ENCODE measurements at places on chromosomes 5 and 9.

DNA sequence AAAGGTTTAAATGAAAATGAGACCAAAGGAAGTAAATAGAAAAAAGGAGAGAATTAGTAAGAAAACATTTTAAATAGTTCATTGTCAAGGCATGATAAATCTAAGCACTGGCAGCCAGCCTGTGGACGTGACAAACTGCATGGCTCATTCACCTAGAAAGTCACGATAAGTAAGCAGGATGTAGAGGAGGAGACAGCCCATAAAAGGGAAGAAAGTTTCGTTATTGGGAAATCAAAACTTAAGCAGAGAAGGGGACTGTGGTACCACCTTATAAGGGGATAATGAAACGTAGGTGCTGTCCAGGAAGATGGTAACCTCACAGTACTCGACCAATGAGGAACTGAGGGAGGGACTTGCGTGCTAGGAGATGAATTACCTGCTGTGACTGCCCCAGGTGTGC is 494.5 kb upstream of the GRAMD2B start:
- DNase-seq: no peak

GRCh38 chr5:131987251-131987650 is 24.2 kb downstream of the ACSL6 start:
- no peak for DNase-seq

DNA sequence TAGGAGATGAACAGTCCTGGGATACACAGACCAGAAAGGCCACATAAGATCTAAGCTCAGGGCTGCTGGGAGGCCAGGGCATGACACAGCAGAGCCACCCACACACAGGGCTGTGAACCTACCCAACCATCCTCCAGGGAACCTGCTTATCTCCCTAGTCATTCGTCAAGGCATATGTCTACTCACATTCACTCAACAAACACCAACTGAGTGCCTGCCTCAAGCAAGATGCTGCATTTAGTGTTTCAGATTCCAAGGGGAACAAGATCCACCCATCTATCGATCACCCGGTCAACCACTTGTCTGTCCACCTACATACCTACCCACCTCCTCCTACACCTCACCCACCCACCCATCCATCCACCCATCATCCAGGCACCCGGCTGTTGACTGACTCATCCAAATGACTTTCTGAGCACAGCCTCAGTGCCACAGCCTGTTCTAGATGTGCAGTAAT is 1.9 kb downstream of the DPM2 start:
- DNase-seq: no peak

GRCh38 chr5:113507601-113508000 is 5.9 kb upstream of the YTHDC2 start:
- no peak for DNase-seq

DNA sequence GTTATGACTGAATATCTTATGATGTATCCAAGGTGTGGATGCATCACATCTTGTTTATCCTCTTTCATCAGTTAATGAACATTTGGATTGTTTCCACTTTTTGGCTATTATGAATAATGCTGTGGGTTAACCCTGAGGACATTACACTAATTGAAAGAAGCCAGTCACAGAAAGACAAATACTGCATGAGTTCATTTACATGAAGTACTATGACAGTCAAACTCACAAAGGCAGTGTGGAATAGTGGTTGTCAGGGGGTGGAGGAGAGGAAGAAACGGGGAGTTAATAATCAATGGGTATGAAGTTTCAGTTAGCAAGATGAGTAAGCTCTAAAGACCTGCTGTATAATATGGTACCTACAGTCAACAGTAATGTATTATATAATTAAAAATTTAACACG is 409.4 kb upstream of the CTNND2 start:
- no peak for DNase-seq

DNA sequence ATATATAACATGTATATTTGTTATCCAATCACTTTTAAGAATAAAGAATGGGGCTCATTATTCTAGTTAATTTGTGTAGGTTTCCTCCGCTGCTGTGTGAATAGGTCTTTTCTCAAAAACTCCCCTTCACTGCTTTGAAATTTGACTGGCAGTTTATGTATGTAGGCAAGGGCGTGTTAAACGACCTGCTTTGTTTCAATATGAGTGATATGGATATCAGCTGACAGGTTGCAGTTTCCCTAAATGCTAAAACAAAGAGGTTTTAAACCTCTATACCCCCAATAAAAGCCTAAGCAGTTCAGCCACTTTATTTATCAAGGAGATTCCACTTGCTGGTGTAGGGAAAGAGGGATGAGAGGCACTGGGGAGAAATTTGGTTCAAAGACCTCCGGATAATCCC is 159.6 kb downstream of the TMEM167A start:
- no peak for DNase-seq

DNA sequence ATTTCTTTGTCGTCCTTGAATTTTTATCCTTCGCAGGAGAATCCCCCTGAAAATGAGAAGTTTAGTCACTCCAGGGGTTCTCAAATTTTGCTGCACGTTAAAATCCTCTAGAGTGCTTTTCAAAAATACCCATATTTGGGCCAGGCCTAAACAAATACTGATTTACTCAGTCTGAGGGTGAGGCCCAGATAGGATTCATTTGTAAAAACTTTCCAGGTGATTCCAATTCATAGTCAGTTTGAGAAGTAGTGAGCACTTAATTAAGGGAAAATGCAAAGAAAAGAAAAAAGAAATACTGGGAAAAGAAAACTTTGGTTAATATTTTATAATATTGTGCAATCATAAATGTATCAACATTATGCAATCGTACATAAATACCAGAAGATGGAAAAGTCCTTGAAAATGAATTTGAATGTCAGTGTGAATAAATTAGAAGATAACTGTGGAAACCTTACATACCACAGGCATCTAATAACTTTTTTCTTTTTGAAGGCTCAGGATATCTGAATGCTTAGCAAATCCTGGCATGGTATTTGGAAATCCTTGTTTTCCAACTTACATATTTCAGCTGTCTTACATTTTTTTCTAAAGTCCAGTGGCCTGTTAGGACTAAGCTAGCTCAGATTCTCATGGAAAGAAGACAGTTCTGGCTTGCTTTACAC is 116.5 kb upstream of the DAPK1 start:
- DNase-seq: no peak

DNA sequence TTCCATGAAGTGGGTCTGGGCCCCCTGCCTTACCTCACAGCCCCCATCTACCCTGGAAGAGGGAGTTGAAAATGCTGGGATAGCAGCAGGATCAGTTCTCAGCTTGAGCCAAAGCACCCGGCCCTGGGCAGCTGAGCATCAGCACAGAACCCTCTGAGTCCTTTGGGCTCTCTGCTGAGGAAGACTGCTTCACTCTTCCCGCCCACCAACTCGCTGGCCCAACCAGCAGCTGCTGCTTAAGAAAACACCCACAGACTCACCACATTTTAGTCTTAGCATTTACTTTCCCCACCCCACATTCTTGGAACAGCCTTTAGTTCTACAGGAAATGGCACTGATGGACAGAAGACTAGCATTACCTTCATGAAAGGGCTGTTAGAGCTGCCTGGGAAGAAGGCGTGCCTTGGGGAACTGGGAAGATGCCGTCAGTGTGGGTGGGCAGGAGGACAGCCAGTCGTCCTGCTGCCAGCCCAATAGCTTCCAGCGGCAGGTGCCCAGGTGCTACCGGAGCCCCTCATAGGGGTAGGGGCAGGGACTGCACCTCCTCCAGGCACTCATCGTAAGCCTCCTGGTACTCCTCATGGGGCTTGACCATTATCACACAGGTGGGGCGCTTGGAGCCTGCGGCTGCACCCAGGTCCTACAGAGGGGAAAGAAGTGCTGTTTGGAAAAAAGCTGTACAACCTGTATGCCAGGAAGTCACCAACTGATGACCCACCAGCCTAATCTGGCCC is 4.3 kb downstream of the NHP2 start:
- DNase-seq: no peak

DNA sequence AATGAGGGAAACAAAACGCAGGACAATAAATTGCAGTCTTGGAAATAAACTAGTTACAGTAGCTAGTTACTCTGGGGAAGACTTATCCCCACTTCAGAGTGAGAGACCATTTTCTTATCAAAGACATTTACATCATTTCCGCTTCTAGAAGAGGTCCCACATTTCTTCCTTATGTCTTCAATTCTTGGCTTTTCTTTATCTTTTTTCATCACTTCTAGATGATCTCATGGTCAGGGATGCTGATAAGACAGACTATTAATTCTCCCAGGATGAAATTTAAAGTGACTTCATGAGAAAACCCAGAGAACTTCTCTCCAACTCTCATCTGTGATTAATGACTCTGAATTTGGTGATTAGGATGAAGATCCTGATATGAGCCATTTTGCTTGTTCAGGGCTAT is 229.1 kb downstream of the MTRR start:
- no peak for DNase-seq

GRCh38 chr9:137383081-137383783 is 39.7 kb downstream of the EXD3 start:
- peak; percentile 20 for DNase-seq

DNA sequence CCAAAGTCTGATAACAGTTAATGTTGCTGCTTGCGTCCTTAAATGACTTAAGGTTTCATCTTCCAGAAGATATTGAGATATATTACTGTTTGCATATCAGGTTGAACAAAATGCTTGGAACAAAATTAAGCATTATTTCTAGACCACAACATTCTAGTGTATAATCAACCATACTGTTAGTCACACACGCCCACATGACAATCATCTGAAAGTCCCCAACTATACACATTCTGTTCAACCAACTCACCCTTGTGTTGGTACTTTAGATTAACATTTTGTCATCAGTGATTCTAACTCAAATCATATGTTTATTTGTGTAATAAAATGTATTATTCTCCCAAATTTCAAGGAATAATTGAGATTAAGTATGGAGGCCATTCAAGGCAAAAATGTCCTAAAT is 47.3 kb downstream of the LURAP1L start:
- DNase-seq: no peak

- DNase-seq: no peak
Observed at GRCh38 chr9:28270156-28270555, 696.9 kb upstream of the C9orf72 start.

DNA sequence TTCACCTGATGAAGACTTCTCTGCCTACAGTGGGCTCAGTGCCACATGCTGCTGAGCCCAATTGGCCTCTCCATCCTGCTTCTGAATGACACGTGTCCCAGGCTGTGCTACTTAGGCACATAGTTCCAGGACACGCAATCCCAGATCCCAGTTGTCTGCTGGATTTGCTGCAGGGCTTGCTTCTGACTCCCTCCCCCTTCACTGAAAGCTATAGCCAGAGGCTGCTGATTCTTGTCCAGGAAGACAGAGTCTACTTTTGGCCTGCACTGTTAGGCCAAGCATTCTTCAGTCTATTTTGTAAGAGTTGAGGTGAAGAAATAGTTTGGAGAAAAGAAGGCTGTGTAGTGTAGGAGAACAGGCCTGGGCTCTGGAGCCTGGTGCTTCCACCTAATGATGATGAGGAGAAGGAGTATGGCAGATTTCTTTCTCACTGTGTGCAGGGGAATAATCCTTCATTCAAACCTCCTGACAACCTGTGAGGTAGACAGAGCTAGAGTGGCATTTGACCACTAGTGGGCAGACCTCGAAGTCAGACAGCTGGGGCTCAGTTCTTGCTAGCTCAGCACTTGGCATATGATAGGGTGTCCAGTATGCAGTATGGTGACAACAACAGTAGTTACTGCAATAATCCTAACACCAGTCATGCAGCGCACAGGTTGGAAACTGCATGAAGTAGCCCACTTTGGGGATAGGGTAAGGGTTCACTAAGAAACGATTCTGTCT is 19.5 kb upstream of the ASPN start:
- DNase-seq: peak; percentile 15
